Spleen (tissue), 13 donors: ENCODE measurements at places on chromosomes 1 and 21. TPM values are rescaled to one million over a fixed set of nuclear protein-coding genes. Genes with fewer than 3 reads are reported as not detected.

Gene ADORA1
- total RNA-seq = 11.7 TPM

Gene C1orf141
- not detected for total RNA-seq

Gene NRAS
- total RNA-seq = 32.5 TPM

Gene SASS6
- total RNA-seq = 6.2 TPM

Gene TMEM240
- total RNA-seq = 2.7 TPM

Gene BCAR3
- total RNA-seq = 12.8 TPM

Gene OVAAL
- total RNA-seq = not detected

Gene SYTL1
- total RNA-seq = 54.9 TPM

DNA sequence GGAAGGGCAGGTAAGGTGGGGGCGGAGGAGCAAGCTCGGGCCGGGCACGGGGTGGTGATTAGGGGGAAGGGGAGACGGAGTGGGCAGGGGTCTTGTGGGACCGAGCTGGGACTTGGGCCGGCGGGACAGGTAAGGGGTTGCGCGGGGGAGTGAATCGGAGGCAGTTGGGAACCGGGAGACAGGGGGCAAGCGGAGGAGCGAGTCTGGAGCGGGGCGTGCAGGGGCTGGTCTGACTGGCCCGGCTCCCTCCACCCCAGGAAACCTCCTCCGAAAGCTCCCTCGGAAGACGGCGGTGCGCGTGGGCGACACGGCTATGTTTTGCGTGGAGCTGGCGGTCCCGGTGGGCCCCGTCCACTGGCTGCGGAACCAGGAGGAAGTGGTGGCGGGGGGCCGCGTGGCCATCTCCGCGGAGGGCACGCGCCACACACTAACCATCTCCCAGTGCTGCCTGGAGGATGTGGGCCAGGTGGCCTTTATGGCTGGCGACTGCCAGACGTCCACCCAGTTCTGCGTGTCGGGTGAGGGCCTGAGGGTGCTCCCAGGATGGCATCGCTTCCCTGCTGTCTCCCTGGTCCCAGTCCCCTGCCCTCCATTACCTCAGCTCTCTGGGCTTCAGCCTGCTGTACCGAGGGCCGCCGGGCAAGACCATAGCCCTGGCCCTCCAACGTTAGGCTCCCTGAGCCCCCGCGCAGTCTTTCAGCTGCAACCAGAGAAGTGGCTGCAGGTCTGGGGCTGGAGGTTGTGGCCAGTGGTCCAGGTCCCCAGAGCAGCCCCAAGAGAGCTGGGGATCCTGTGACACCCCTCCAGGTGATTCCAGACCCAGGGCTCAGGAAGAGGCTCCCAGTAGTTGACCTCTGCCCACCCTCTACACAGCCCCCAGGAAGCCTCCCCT lies 6.3 kb downstream of the OBSCN start:
- H3K27me3 ChIP-seq = no peaks in the 10 kb centered on the region
- peak overlapping the region; percentile 75 for H3K4me3 ChIP-seq
- DNase-seq = no peak
- H3K27ac ChIP-seq = no peak overlapping the region
- H3K36me3 ChIP-seq = peaks cover 30% of the 10 kb centered on the region

DNA sequence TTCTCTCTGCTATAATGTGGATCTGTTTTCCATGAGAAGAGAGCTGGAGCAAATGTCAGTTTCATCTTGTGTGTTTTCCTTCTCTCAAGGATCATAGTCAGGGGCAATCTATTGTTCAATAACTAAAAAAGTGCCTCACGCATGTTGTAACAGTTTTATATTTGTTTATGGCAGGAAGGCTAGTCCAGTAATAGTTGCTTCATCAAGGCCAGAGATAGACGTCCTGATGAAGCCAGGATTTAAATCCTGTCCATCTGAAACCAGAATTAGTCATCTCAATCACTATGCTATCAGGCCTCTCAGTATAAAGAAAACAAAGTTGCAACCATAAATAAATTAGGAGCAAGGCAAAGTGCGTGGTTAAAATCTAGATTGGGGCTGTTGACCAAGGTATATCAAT lies 30.2 kb upstream of the DUSP10 start:
- H3K4me3 ChIP-seq = no peak overlapping the region
- H3K27me3 ChIP-seq = no peaks in the 10 kb centered on the region
- H3K27ac ChIP-seq = peak overlapping the region; percentile 73
- H3K36me3 ChIP-seq = no peaks in the 10 kb centered on the region
- peaks cover 11% of the 10 kb centered on the region for H3K4me1 ChIP-seq

DNA sequence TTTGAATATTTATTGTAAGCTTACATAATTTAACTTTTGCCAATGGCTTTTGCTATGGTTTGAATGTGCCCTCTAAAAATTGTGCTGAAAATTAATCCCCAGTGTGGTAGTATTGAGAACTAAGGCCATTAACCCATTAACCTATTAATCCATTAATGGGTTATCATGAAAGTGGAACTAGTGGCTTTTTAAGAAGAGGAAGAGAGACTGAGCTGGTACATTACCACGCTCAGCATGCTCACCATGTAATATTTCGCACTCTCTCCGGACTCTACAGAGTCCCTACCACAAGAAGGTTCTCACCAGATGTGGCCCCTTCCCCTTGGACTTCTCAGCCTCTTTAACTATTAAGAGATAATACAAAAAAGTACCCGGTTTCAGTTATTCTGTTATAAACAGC lies 164.4 kb upstream of the ZRANB2 start:
- H3K4me3 ChIP-seq = no peak overlapping the region
- H3K27ac ChIP-seq = no peak overlapping the region
- no peaks in the 10 kb centered on the region for H3K4me1 ChIP-seq
- no peak for DNase-seq

DNA sequence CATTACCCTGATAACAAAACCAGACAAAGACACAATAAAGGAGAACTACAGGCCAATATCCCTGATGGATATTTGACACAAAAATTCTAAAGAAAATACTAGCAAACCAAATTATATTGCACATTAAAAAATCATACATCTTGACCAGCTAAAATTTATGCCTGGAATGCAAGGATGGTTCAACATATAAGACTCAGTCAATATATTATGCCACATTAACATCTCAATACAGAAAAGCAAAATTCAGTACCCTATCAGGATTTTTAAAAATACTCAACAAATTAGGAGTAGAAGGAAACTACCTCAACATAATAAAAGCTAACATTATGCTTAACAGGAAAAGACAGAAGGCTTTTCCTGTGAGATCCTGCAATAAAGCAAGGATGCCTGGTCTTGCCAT lies 177.1 kb downstream of the MAGI3 start:
- no peak for DNase-seq
- H3K27ac ChIP-seq = no peak overlapping the region
- H3K4me3 ChIP-seq = no peak overlapping the region
- no peaks in the 10 kb centered on the region for H3K36me3 ChIP-seq
- no peaks in the 10 kb centered on the region for H3K27me3 ChIP-seq

DNA sequence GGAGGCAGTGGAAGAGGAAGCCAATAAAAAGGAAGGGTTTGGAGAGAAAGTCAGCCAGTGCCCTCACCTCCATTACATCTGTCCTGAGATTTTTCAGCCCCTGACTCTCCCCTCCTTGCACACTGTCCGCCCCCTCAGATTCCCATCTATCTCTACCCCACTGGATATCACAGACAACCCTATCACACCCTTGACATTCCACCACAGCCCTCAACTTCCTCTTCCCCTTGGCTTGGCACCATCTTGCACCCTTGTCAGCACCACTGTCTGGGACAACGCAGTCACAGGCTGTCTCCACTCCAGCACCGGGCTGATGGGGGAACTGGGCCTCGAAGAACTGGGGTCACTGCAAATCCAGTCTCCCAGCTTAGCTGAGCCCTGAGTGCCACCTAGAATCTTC lies 14.2 kb upstream of the PLEKHA6 start:
- no peak overlapping the region for H3K27ac ChIP-seq
- H3K27me3 ChIP-seq = peaks cover 10% of the 10 kb centered on the region
- DNase-seq = no peak
- peaks cover 14% of the 10 kb centered on the region for H3K4me1 ChIP-seq
- no peaks in the 10 kb centered on the region for H3K36me3 ChIP-seq

DNA sequence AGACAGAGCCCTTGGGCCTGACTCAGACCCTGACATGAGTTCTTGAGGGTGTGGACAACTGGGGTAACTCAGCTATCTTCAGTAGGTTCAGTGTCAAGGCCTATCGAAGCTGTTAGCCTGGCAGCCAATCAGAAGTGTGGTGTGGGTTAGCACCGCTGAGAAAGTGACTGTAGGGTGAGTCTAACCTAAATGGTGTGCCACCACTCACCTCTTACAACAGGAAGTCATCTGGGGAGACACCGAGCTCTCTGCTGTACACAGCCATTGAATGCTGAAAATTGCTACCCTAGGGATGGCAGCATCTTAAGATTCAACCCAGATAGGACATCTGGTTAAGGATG lies 44.6 kb downstream of the RASSF5 start:
- no peaks in the 10 kb centered on the region for H3K27me3 ChIP-seq
- H3K4me3 ChIP-seq = no peak overlapping the region
- H3K4me1 ChIP-seq = peaks cover 66% of the 10 kb centered on the region
- peak; percentile 80 for DNase-seq
- H3K36me3 ChIP-seq = no peaks in the 10 kb centered on the region
- peak overlapping the region; percentile 26 for H3K27ac ChIP-seq

DNA sequence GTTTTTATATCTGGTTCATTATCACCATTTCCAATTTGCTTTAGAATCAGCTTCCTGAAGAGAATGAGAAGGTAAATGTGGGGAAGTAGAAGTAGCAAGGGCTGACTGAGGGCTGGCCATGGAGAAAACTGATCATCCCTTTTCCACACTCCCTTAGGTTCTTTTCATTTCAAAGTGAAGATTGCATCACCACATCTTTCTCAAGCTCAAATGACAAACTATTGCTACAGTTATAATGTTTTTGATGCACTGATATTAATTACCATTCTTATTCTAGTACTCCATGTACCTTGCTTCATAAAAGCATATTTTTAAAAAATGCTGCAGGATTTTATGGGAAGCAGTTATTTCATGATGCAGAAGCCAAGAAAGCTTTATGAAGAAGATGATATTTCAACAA lies 7.9 kb upstream of the AK5 start:
- H3K27ac ChIP-seq = no peak overlapping the region
- DNase-seq = no peak
- H3K4me3 ChIP-seq = no peak overlapping the region
- H3K4me1 ChIP-seq = no peaks in the 10 kb centered on the region
- no peaks in the 10 kb centered on the region for H3K27me3 ChIP-seq
- H3K36me3 ChIP-seq = no peaks in the 10 kb centered on the region

GRCh38 chr1:10868599-10868965 lies 72.1 kb upstream of the CASZ1 start:
- no peak overlapping the region for H3K27ac ChIP-seq
- no peak overlapping the region for H3K4me3 ChIP-seq
- H3K4me1 ChIP-seq = peaks cover 18% of the 10 kb centered on the region
- no peak for DNase-seq

GRCh38 chr1:226984521-226985238 lies 44.6 kb downstream of the COQ8A start:
- H3K4me1 ChIP-seq = peaks cover 12% of the 10 kb centered on the region
- H3K4me3 ChIP-seq = no peak overlapping the region
- peak; percentile 70 for DNase-seq
- peaks cover 63% of the 10 kb centered on the region for H3K36me3 ChIP-seq
- no peak overlapping the region for H3K27ac ChIP-seq

DNA sequence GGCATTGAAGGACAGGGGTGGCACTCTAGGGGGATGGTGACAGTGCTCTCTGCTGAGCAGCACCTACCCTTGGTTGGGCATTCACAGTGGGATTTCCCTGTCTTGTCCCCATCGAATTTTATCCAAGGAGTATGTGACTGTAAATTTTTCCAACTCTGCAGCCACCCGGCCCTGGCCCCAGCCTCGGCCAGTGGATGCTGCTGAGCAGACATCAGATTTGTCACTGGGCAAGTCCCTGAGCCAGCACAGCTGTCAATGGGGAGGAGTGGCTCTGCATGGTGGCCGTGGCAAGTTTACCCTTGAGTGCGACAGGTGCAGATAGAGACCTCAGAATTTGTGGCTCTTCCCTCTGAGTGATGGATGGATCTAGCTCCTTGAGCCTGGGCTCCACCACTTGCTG lies 240.2 kb upstream of the CSF3R start:
- no peak for DNase-seq
- H3K4me3 ChIP-seq = no peak overlapping the region
- no peaks in the 10 kb centered on the region for H3K36me3 ChIP-seq
- H3K27ac ChIP-seq = no peak overlapping the region

DNA sequence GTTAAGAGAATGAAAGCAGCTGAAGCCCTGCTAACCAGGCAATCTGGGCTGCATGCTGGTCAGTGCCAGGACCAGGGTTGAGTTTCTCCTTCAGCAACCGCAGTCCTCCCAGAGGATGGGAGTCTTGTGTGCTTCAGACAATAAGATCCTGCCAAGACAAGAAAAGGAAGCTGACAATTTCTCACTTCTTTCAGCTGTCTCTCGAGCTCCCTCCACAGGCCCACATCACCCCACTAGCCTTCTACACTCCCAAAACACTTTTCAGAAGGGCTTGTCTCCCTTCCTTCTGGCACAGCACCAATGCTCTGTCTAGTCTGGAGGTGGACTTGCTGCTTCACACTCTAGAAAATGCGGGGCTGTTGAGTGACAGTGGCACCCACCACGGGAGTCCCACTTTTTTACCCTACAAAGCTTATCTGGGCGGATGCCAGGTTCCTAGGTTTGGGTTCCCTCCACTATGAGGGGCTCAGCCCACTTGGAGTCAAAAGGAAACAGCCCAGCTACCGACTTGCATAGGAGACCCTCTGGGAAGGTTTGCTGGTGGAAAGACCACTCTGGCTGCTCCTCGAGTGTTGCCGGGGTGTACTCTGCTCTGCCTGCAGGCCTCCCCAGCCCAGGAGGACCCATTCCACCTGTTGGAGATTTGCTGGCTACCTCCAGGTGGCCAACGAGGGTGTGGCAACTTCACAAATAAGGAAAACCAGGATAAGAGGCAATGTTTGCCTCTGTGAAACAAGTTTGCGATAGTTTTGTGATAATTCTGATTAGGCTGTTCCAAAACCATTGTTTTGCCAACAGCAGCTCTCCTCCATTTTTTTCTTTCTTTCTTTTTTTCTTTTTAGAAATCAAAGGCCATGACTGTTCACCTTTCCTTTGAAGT lies 68.9 kb downstream of the TENT5C start:
- H3K27ac ChIP-seq = no peak overlapping the region
- DNase-seq = no peak
- H3K36me3 ChIP-seq = no peaks in the 10 kb centered on the region
- H3K4me1 ChIP-seq = peaks cover 23% of the 10 kb centered on the region
- H3K27me3 ChIP-seq = no peaks in the 10 kb centered on the region

GRCh38 chr1:7517611-7518330 lies 253.3 kb upstream of the VAMP3 start:
- no peaks in the 10 kb centered on the region for H3K27me3 ChIP-seq
- no peaks in the 10 kb centered on the region for H3K36me3 ChIP-seq
- DNase-seq = peak; percentile 32
- no peak overlapping the region for H3K27ac ChIP-seq
- no peak overlapping the region for H3K4me3 ChIP-seq
